RPMI7951 (cell line): ENCODE measurements at places on chromosomes 13 and 19. TPM values are rescaled to one million over a fixed set of nuclear protein-coding genes. Genes with fewer than 3 reads are reported as not detected.

NCR1 gene
- total RNA-seq = not detected in 2 replicates

GDF15 gene
- 1.4 and 1.6 TPM in 2 replicates for total RNA-seq

MADCAM1 gene
- total RNA-seq = 0.12 TPM in 1 of 2 replicates, not detected in the other

FUT3 gene
- total RNA-seq = not detected in 2 replicates

FSD1 gene
- 9.7 and 11.3 TPM in 2 replicates for total RNA-seq

ZNF471 gene
- 1.1 and 1.3 TPM in 2 replicates for total RNA-seq

SIRT2 gene
- total RNA-seq = 102 and 104 TPM in 2 replicates

IRGC gene
- not detected in 2 replicates for total RNA-seq

NRTN gene
- total RNA-seq = not detected in 2 replicates

CEACAM8 gene
- total RNA-seq = not detected in 2 replicates

KL gene
- not detected in 2 replicates for total RNA-seq

GRIK5 gene
- total RNA-seq = not detected in 2 replicates

PCDH8 gene
- not detected in 2 replicates for total RNA-seq

CLC gene
- not detected in 2 replicates for total RNA-seq

ZNF790 gene
- 7.2 and 7.9 TPM in 2 replicates for total RNA-seq

S1PR5 gene
- 0.29 TPM in 1 of 2 replicates, not detected in the other for total RNA-seq

RNF225 gene
- not detected in 2 replicates for total RNA-seq

CFD gene
- total RNA-seq = 0.29 and 0.60 TPM in 2 replicates

TRAPPC2B gene
- 44.2 and 56.7 TPM in 2 replicates for total RNA-seq

KLK6 gene
- total RNA-seq = not detected in 2 replicates

ZNF625 gene
- 6.8 and 7.9 TPM in 2 replicates for total RNA-seq

MEGF8 gene
- 9.4 and 12.9 TPM in 2 replicates for total RNA-seq

ZNF709 gene
- 3.0 and 3.5 TPM in 2 replicates for total RNA-seq

UBE2L5 gene
- not detected in 2 replicates for total RNA-seq

NLRP11 gene
- total RNA-seq = 1.3 and 1.7 TPM in 2 replicates

CHERP gene
- 3.1 TPM in 2 replicates for total RNA-seq

GAS6 gene
- total RNA-seq = 91.2 and 119 TPM in 2 replicates

MYDGF gene
- total RNA-seq = 258 and 333 TPM in 2 replicates

TUBA3C gene
- 0.24 TPM in 1 of 2 replicates, not detected in the other for total RNA-seq

FUT2 gene
- not detected in 2 replicates for total RNA-seq

CPT1C gene
- total RNA-seq = 18.3 and 21.8 TPM in 2 replicates

RDH8 gene
- total RNA-seq = 0.12 TPM in 1 of 2 replicates, not detected in the other

ZNF524 gene
- 14.7 and 16.9 TPM in 2 replicates for total RNA-seq
